Vagina (tissue), 2 donors: ENCODE measurements at places on chromosomes 5 and 9.

GRCh38 chr5:2901511-2901910, 150.0 kb upstream of the IRX2 start:
- no peak overlapping the region for H3K27ac ChIP-seq
- no peaks in the 10 kb centered on the region for H3K36me3 ChIP-seq
- H3K4me1 ChIP-seq = no peaks in the 10 kb centered on the region
- H3K27me3 ChIP-seq = no peaks in the 10 kb centered on the region
- peak; percentile 22 for DNase-seq

DNA sequence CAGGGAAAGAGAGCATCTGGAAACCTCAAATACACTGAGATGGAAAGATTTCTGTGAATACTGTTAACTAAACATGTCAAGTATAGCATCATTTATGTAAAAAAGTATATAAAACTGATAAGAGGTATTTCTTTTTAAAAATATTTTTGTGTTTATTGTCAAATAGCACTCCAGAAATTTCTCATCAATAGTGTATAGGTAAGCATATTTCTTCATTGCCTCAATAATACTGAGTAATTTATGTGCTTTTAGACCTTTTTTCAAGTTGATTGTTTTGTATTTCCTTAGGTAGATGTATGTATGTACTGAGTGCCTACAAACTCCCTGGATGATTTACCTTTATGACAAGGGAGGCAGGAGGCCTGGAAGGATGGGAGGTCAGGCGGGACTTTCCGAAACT, 196.3 kb downstream of the ROR2 start:
- no peaks in the 10 kb centered on the region for H3K4me1 ChIP-seq
- no peak for DNase-seq
- H3K36me3 ChIP-seq = no peaks in the 10 kb centered on the region
- no peak overlapping the region for H3K4me3 ChIP-seq
- H3K27ac ChIP-seq = no peak overlapping the region

DNA sequence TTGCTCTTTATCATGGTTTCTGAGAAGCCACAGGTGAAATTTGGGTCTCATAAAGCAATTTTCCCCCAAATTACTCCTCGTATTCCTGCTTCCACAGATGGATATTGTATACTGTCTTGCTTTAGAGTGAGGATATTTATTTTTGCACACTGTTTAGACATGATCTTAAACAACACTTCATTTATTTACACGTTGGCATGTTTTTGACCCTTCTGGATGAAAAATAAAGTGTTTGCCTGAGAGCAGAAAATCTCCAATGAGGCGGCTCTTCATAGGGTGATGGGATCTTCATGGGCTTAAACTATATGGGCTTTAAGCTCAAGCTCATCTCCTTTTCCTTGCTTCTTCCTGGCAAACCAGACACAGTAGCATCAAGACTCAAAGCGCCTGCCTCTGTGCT, 148.4 kb downstream of the MACROH2A1 start:
- H3K36me3 ChIP-seq = no peaks in the 10 kb centered on the region
- H3K4me3 ChIP-seq = no peak overlapping the region
- no peak overlapping the region for H3K27ac ChIP-seq
- no peak for DNase-seq

DNA sequence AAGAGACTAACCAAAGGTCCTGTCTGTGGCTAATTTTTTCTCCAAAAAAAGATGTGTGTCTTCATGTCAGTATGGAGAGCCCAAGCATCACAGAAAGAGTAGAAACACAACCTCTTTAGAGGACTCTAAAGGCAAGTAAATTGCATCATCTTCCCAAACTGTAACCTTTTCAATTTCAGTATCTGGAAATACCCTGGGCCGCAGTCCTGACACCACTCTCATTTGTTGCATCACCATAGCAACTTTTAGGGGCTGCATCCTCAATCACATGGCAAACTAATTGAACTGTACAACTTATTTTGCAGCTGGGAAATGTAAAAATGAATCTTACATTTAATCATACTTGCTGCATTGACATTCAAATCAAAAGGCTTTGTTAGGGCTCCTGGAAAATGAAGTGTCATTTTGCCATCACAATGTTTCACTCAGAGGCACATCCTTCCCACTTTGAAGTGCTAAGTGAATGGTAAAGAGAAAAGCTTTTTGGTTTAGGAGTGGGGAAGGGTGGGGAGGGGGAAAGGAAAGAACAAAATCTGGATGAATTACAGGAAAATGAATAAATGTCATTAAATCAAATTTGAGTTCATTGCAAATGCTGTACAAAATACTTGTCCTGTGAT, 60.6 kb upstream of the GRIA1 start:
- H3K27me3 ChIP-seq = no peaks in the 10 kb centered on the region
- H3K4me3 ChIP-seq = no peak overlapping the region
- H3K36me3 ChIP-seq = no peaks in the 10 kb centered on the region
- no peaks in the 10 kb centered on the region for H3K4me1 ChIP-seq
- no peak for DNase-seq

DNA sequence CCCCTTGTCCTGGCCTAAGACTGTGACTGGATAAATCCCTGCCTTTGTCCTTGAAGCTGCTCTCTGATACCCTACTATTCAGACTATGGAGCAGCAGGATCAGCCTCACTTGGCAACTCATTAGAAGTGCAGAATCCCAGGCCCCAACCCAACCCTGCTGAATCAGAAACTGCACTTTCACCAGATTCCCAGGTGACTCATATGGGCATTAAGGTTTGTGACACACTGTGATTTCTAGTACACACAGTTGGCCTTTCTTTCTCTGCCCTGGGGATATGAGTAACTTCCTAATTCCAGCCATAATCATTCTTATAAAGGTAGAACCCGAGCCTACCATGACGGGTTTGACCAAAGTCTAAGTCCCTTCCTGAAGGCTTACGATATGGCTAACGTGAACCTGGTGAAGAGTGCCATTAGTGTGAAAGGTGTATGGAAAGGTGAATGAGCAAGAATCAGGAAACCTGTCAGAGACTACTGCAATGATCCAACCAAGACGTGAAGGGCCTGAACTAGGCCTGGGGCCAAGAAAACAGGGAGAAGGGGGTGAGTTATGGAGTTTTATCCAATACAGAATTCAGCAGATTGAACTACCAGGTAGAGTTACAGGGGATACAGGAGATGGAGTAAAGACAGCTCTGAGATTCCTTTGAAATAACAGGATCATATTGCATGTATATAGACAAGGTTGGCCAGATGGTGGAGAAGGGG, 533.0 kb downstream of the BNC2 start:
- no peak overlapping the region for H3K4me3 ChIP-seq
- no peak overlapping the region for H3K27ac ChIP-seq
- H3K27me3 ChIP-seq = no peaks in the 10 kb centered on the region
- peaks cover 10% of the 10 kb centered on the region for H3K4me1 ChIP-seq
- DNase-seq = no peak
- no peaks in the 10 kb centered on the region for H3K36me3 ChIP-seq

- H3K4me3 ChIP-seq = no peak overlapping the region
- no peak for DNase-seq
- H3K4me1 ChIP-seq = no peaks in the 10 kb centered on the region
These were observed 158.6 kb upstream of the ALDH1B1 start for GRCh38 chr9:38233796-38234355.
